ENCODE measurements at places on chromosomes 7 and 10.
A peak's percentile ranks its signal among the peaks of the same experiment; 100 is the strongest.

GRCh38 chr7:14805105-14805719 is 97.3 kb downstream of the DGKB start:
- no peak for DNase-seq

GRCh38 chr10:125783957-125784356 is 8.3 kb upstream of the MMP21 start:
- DNase-seq, result no peak

GRCh38 chr10:44874166-44874565 is 37.0 kb upstream of the TMEM72 start:
- DNase-seq, result no peak

DNA sequence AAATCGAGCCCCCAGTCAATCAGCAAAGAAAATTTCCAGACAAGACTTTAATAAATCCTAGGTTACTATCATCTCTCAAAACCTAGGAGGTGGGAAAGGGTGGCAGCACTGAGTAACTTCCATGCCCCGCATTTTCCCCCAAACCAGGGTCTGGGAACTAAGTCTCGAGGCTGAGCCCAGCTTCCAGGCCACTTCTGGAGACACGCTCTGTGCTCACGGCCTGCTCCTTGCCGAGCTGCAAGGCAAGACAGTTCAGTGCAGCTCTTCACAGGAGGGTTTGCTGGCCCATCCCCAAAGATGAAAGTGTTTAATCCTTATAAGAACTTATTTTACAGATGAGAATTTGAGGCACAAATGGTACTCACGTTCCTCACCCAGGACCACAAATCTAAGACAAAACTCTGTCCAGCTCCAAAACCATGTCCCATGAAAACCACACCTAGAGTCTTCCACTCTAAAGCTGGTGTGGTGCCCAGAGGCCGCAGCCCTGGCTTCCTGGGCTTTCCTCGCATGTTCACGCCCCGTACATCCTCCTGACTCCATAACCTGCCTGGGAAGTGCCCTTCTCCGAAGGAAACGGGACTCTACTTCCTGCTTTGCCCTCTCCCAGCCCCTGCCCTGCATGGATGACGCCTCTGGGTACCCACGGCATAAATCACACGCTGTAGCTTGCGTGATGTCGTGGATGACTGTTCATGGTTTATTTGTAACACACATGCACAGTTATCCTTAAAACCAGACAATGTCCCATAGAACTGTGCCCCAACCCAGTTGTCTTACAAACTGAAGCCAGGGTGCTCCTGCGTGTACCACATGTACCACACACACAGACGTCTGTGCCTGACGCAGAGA is 201.2 kb downstream of the DIP2C start:
- no peak for DNase-seq

DNA sequence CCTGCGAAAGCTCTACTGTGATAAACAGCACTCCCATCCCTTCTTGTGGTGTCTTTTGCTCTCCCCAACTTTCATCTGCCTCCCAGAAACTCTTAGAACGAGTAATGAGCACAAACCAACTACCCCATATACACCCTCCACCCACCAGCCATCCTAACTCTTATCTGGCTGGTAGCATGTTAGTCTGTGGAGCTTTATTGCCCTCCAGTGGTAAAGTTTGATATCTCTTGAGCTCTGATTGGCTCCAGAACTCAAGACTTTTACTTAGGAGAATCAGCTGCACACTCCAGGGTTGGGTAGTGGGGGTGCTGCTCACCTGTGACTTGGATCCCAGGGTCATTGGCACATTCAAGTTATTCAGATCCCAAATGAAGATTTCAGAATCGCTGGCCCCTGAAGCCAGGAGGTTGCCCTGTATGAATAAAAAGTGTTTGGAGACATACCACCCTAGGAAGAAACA is 10.9 kb downstream of the SEC31B start:
- peak; percentile 56 for DNase-seq
